Bronchial epithelial cell (primary cell): ENCODE measurements at places on chromosomes 4 and X.

DNA sequence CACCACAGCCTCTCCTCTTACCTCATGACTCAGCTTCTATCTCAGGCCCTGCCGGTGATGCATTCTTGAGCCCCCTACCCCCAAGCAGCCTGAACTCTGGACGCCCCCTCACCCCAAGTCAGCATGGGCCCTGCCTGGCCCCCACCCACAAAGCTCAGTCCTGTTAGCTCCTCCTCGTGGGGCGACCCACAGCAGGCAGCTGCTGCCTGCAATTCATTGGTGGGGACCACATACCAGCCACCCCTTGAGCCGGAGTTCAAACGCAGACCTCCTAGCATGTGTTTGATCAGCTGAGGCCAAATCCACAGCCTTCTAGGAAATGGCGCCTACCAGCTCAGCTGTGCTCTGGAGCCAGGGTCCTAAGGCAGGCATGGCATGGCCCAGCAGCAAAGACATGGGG, 111.8 kb downstream of the EFNB1 start:
- DNase-seq: no peak

GRCh38 chrX:77434962-77435361, 12.2 kb upstream of the FGF16 start:
- peak; percentile 32 for DNase-seq

- no peak for DNase-seq
Measured at GRCh38 chr4:168360271-168360670, 41.7 kb upstream of the DDX60 start.

DNA sequence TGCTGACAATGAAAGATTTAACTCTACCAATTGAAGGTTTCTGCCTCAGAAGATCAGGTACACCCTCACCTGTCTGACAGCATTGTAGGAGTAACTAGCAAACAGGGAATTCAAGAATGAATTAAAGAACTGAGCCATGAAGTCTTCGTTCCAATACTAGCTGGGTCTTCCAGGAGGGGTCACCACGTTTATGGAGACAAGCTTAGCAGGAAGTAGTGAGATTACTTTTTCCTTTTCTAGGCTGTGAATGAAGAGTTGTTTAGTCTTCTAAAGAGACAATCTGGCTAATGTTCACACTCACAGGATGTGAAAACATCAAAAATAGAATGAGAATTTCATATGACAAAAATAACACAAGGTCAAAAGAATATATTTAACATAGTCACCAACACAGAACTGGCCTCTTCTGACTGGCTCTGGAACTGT, 54.9 kb downstream of the REELD1 start:
- no peak for DNase-seq

GRCh38 chrX:32514986-32515385, 696.4 kb downstream of the DMD start:
- DNase-seq: no peak

GRCh38 chrX:155998761-155999510, 1.4 kb downstream of the IL9R start:
- DNase-seq: no peak

DNA sequence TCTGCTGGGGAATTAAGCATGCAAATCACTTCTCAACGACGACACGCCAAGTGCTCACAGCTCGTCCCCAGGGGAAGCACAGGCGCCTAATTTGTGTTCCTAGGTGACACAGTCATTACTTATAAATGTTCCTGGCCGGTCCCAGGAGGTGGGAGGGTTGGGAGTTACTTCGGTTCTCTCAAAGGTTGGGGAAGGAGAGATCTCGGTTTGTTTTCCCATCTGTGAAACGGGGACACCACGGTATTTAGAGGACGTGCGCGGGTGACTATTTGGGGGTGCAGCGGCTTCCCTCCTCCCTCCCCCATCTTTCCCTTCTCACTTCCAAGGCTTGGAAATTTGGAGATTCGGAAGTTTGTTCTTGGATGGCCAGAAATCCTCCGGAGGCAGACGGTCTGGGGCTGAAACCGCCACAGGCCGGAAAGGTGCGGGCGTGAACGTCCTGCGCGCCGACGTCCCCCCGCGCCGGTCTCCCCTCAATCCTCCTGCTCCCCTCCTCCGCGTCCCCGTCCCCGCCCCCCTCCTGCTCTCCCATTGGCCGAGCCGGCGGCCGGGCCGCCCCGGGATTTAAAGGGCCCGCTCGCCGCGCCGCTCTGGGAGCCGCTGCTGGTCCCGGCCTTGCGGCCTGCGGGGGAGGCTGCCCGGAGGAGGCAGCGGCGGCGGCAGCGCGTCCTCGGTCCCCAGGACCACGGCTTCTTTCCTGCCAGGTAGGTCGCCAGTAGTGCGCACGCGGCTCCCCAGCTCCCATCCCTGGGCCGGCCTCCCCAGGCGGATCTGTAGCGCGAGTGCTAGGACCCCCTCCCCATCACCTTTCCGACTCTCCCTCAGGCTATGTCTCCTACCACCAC, at the start of gene PORCN:
PORCN (plus strand) TSS at position 593 of the 845 bp plus-strand sequence. CDS start 829 bp downstream, outside the sequence.
- peak; percentile 31 for DNase-seq

DNA sequence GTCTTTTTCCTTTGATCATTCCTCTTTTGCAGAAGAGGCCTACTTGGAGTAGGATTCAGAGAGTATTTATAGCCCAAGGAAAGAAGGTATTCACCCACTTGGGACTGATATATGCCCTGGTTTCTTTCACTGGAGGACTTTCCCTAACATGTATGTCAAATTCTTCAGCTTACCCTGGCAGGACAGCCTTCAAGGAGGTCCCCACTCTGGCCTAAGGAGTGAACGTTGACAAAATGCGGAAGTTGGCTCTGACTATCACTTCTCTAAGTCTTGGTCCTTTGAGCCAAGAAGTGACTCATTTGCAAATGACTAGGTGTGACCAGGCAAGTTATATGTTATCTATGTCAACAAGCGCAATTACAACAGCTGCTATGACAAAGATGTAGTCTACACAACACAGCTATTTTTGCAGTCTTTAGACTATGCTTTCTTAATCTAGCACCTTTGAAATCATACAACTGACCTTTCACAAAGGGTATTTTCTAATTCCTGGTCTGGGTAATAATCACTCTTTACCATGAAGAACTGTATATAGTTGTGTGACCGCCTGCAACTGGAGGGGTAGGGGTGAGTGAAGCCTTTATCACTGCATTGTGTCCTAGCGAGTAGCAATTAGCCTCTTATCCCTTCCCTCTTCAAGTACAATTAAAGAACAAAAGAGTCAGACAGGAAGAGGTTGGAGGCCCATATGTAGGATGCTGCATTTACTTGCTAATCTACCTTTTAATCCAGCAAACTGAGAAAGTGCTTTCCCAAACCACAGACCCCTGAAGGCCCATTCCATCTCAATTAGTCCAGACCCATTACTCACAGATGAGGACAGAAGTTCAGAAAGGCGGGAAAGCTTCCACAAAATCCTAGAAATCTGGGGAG, 50.1 kb downstream of the RASGEF1B start:
- DNase-seq: peak; percentile 98

GRCh38 chr4:98352396-98352795, 91.2 kb downstream of the RAP1GDS1 start:
- no peak for DNase-seq

DNA sequence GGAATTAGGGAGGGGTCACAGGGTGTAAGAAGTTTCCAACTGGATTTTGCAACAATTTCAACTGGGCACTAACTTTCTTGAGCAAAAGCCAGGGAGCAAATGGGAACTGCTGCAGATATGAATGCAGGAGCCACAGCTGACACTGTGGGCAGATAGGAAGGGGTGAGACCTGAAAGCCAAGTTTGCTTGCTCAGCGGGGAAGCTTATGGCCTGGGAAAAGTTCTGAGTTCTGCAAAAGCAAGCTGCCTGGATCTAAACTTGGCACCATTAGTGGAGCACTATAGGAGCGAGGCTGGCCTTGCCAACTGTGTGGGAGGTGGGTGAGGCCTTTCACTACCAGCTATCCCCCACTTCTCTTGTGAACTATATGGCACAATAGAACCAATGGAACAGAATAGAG, 11.1 kb downstream of the CYSLTR1 start:
- DNase-seq: no peak

DNA sequence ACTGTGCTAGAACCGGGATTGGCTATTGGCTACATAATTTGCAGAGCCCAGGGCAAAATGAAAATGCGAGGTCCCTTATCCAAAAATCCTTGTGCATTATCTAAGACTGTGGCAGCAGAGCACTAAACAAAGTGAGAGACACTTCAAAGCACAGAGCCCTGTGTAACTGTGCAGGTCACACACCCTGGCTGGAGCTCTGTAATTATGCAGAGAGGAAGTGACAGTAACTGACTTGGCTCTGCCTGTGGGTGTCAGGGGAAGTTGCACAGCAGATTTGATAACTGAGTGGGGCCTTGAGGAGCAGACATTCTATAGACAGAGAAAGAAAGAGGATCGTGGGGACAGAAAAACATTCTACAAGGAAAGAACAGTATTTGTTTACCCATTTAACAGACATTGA, 173.5 kb upstream of the FMR1 start:
- no peak for DNase-seq

DNA sequence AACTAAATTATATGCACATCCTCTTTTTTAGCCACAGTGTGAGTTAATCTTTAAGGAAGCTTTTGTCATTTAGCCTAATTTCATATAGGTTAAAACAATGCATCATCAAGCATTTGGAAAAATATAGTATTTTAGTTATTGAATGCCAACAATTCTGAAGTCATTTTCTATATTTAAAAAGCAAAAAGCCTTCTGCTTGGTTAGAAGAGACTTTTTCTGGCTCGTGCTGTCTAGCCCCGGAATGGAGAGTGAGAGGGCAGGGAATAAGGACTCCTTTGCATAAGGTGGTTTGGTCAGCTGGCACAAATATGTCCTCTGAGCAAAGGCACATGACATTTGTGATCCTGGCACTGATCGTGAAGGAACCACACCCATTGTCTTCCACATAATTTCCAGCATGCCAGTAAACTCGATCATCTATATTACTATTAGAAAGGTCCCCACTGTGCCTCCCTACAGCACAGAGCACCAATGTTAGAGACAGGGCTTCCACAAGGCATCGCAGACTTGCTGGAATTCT, 393.7 kb upstream of the INTU start:
- no peak for DNase-seq

GRCh38 chr4:163201358-163201757, 34.7 kb upstream of the NAF1 start:
- no peak for DNase-seq

DNA sequence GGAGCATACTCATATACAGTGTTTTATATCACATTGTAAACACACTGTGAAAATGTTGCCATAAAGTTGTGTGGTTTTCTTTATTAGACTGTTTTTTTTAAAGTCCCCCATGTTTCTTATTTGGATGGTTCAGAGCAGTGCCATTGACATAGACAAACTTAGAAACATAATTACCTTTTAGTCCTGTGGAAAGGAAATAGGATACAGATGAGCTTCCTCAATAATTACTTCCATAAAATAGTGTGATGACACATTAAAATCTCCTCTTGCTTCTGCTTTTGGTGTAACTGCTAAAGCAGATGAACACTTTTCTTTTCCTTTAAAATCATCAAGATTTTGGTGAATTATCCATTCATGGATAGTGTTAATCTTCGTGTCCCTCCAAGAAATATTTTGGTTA, 52.9 kb upstream of the LIMCH1 start:
- no peak for DNase-seq

- no peak for DNase-seq
Measured at GRCh38 chr4:1653776-1654175, 30.3 kb downstream of the FAM53A start.

- peak; percentile 58 for DNase-seq
Measured at GRCh38 chrX:154409222-154409871, at the start of gene DNASE1L1. DNASE1L1 (minus strand) TSS chrX:154409254; CDS start chrX:154405568, 3,686 bp downstream.

DNA sequence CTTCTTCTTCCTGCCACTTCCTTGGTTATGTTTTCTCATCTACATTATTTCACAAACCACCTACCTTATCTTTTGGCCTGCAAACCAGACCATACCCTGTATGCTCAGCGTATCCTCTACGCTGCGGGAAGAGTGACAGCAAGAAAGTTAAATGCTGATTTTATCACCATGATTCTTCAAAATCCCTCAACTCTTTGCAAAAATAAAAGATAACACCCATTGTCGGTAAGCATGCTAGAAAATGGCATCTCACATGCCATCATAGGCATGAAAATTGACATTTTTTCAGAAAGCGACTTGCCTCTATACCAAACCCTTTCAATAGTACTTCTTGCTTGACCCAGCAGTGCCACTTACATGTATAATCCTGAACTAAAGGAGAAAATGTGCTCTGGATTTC, 102.0 kb downstream of the HPGD start:
- no peak for DNase-seq

DNA sequence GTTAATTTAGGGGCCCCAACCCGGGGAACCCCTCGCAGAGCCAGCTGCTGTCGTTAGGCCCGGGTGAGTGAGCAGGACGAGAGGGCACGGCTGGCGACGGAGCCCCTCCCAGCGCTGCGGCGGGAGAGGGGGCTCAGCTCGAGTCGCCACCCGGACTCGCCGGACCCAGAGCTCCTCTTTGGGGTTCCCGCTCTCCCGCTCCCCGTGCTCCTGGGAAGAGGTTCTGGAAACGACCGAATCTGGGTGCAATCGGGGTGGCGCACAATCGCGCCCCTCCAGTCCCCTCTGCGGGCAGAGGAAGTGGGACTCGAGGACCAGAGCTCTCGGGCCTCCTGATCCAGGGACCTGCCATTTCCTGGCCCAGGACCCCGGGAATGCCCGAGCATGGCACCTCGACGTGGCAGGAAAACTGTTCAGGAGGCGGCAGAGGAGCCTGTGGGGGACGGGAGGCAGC, 37.3 kb upstream of the ARAF start:
- no peak for DNase-seq

DNA sequence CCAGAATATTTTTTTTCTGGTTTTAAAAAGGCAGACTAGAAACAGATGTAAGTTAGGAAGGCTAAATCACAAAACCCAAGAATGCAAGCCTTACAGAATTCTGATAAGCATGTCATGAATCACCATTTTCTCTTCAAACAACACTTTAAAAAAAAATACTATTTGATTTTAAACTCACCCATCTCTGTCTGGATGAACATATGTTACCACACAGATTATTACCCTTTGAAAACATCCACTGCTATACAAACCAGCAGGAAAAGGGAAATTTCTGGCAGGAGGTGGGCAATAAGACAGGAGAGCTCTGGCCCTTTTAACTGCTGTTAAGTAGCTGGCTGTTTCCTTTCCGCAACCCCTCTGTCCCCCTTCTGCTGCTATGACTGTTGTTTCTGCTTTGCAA, 317.7 kb upstream of the NOCT start:
- DNase-seq: no peak

DNA sequence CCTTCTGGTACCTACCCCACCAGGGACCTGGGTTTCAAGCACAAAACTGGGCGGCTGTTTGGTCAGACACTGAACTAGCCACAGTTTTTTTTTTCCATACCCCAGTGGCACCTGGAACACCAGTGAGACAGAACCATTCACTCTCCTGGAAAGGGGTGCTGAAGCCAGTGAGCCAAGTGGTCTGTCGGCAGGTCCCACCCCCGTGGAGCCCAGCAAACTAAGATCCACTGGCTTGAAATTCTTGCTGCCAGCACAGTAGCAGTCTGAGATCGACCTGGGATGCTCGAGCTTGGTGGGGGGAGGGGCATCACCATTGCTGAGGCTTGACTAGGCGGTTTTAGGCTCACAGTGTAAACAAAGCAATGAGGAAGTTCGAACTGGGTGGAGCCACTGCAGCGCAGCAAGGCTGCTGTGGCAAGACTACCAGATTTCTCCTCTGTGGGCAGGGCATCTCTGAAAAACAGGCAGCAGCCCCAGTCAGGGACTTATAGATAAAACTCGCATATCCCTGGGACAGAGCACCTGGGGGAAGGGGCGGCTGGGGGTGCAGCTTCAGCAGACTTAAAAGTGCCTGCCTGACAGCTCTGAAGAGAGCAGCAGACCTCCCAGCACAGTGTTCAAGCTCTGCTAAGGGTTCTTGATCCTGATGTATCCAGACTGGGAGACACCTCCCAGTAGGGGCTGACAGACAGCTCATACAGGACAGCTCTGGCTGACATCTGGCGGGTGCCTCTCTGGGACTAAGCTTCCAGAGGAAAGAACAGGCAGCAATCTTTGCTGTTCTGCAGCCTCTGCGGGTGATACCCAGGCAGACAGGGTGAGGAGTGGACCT, 223.0 kb downstream of the COX18 start:
- DNase-seq: peak; percentile 35
